D341Med (cell line): ENCODE measurements at places on chromosomes 11 and 22.

DNA sequence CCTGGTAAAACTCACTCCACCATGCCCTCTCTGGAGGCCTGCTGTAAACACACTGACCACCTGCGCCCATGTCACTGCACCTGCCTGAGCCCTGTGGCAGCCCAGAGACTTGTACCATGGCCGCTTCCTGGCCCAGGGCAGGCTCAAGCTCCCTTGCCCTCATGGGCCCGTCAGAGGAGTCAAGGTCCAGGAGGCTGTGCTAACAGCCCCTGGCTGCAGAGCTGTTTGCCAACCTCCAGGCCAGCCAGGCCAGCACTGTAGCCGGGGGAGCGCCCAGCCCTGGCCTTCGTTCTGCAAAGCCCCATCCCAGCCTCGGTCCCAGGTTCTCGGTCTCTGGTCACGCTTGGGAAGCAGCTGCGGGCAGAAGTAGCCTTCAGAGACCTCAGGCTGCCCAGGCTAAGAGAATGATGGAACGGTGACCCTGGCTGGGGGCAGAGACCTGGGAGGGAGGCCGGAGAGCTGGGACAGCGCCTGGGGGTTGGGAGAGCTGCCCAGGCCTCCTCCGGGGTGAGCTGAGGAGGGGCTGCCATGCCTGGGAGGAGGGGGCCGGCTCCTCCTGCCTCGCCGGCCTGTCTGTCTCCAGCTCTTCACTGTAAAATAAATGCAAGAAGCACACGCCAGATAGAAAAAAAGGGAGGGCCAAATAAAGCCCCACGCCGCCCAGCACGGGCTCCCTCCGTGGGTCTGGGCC lies 11.9 kb upstream of the TCF20 start:
- DNase-seq = peak; percentile 18

DNA sequence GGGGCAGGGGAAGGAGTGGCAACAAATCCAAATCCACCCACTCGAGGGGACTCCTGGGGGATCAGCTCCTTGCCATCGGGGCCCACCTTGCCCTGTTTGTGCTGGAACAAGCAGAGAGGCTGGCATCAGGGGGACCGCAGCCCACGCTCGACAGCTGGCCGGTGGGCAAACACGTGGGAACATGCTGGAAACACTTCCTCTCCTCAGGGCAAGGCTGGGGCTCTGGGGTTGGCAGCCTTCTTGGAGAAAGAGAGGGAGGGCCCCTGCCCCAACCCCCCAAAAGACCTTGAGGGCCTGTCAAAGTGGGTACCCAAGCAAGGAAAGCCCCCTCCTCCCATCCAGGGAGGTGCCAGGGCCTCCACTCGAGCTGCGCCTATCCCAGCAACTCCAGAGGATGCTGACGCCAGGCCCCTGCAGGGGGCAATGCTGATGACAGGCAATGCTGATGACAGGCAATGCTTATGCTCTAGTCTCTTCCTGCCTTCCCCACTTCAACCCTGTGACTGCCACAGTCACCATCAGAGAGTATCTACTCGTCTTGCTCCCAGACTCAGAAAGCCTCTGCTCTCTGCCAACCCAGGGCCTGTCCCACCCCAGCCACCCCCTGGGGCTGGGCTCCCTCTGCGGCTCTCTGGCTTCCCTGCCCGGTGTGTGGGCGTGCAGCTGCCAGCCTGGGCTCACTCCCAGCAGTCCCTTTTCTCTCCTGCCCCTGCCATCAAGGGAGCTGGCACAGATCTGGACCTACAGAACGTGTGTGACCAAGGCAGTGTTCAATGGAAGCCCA lies 6.0 kb downstream of the ESS2 start:
- no peak for DNase-seq

DNA sequence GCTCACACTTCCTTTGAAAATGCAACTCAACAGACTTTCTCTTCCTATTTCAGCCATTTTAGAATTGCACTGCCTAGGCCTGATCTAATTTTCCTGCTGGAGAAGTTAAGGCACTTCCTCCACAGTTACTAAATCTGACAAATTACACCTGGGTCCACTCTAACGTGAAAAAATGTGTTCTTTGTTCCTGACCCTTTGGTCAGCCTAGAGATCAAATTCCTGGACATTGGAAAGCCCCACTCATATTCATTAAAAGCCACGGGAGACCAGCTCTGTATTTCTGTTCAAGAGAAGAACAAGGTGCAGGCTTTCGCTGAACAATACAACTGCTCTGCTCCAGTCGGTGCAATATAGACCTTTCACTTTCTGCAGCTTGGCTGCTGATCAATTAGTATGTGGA lies 96.6 kb downstream of the MPPED2 start:
- no peak for DNase-seq

DNA sequence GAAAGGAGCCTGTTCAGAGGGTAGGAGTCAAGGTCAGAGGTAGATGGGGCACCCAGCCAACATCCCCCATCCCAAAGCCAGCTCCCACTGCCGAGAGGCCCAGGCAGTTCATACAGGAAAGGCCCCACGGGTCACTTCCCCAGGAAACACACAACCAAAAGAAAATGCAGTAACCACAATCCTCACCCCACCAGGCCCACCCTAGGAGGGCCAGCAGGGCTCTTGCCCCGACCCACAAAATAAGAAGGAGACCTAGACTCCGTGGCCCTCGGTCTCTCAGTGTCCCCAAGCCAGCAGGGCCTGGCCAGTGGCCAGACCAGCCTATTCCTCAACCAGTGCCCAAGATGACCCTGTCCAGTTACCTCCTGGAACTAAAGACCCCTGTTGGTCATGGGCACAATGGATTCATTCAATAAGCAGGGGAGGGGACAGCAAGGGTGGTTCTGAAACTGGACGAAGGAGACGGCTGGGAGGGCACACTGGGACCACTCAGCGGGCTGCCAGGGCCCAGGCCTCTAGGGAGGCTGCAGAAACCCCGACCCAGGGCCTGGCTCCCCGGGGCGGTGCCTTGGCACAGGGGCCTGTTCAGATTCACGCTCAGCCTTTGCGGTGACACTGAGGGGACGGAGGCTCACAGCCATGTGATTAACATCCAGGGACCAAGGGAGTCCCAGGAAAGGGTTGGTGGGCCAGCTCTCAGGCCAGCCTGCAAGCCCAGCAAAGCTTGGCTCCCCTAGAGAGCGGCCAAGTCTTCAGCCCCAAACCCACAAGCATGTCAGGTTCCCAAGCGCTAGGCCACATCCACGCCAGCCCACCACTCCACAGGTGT lies 5.5 kb downstream of the RAB3IL1 start:
- no peak for DNase-seq

DNA sequence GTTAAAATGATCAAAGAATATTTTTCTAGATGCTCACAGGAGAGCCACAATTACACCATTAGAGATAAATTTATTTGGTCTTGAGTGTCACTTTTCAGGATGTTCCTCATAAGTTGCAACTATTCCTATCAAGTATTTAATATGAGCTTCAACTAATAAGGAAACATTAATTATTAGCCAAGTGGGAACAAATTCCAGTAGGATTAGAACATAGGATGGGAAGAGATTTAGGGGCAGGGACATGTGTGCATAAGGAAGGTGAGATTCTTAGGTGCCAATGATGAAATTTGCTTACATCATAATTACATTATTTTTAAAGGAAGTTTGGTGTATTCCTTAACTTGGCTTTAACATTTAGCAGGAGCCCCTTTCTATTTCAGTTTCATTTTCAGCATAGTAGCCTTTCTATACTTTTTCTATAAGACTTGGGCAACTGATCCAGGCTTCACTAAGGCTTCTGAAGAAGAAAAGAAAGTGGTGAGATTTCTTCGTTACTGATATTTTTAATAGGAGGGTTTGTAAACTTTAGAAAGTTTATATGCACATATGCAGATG lies 38.8 kb downstream of the CSRP3 start:
- DNase-seq = no peak

DNA sequence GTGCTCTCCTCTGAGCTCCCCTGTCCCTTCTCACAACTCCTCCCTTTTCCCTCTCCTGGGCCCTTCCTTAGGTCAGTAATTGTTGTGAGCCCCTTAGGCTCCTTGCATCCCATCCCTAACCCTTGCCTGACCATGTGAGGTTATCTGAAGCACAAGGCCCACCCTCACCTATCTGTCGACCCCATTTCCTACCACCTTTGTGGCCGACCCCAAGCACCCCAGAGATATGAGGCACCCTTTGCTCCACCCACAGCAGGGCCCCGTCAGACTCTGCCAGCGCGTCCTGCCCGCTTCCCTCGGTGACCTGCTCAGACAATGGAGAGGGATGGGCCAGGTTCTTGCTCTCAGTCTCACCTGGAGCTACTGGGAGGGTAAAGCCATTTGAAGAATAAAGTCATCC lies 1.3 kb downstream of the GNG3 start:
- no peak for DNase-seq

GRCh38 chr11:130001461-130002351 lies 929 bp downstream of the PRDM10 start:
- DNase-seq = peak; percentile 68

- no peak for DNase-seq
Measured at GRCh38 chr11:35486934-35487333, 38.5 kb downstream of the PAMR1 start.

DNA sequence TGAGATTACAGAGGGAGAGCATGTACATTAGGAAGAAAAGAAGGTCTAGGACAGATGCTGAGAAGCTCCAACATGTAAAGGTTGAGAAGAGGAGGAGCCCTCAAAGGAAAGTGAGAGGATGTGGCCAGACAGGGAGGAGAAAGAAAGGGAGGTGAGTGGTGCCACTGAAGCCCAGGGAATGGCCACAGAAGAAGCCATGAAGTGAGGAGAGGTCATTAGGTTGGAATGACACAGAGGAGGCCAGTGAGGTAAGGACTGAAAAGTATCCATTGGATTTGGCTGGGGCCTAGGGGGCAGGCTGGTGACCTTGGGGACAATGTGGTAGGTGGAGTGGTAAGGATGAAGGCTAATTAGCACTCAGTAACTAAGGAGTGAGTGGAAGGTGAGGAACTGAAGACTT lies 3.0 kb upstream of the DCHS1 start:
- DNase-seq = no peak

DNA sequence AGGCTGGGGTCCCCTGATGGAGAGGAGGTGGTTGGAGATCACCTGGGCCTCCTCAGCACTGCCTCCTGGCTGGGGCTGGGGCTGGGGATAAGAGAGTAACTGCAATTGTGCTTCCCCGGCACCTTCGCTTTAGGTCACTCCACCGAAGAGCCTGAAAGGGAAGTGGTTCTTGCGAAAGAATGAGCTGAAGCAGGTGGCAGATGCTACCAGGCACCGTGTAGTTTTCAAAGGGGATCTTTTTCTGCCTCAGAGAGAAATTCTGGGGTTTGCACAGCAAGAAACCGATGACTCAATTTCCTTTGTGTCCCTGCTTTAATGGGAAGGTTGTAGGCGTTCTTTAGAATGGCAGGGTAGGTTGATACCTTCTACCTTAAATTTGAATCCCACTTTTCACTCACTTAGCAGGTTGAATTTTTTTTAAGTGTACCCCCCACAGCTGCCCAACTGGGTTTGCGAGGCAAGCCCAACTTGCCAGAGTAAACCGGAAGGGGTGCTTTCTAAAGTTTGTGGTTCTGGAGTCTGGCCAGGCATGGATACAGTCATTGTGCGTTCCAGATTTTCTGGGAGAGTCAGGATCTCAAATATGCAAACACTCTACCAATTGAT lies 5.3 kb downstream of the CD44 start:
- DNase-seq = no peak

- no peak for DNase-seq
Measured at GRCh38 chr11:70523384-70524095, 125.2 kb downstream of the CTTN start.

DNA sequence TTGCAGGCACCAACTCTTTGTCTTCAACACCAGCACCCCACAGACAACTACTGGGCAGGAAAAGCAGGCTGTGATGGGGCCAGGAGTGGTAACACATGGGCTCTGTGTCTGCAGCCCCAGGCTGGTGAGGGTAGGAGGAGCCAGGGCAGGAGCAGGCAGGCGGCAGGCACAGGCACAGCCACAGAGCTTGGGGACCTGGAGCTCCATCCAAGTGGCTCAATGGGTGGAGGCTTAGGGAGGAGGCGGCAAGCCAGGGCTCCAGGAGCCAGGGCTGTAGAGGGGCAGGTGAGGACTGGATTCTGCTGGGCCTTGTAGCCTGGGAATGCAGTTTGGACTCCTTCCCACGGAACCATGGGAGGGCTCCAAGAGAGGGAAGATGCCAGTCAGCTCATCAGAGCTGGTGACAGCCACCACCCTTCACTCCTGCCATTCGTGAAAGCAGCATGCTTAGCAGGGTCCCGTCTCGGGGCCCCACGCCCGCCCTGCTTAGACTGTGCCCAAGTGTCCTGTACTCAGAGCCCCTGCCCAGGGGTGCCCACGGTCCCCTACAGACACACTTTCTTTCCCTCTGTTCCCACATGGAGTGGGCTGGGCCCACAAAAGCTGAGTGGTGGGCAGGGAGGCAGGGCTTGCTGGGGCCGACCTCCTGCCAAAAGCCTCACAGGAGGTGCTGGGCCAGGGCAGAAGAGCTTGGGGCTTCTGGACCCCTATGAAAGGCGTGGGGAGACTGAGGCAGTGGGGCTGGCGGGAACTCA lies 12.4 kb downstream of the TTC38 start:
- no peak for DNase-seq

DNA sequence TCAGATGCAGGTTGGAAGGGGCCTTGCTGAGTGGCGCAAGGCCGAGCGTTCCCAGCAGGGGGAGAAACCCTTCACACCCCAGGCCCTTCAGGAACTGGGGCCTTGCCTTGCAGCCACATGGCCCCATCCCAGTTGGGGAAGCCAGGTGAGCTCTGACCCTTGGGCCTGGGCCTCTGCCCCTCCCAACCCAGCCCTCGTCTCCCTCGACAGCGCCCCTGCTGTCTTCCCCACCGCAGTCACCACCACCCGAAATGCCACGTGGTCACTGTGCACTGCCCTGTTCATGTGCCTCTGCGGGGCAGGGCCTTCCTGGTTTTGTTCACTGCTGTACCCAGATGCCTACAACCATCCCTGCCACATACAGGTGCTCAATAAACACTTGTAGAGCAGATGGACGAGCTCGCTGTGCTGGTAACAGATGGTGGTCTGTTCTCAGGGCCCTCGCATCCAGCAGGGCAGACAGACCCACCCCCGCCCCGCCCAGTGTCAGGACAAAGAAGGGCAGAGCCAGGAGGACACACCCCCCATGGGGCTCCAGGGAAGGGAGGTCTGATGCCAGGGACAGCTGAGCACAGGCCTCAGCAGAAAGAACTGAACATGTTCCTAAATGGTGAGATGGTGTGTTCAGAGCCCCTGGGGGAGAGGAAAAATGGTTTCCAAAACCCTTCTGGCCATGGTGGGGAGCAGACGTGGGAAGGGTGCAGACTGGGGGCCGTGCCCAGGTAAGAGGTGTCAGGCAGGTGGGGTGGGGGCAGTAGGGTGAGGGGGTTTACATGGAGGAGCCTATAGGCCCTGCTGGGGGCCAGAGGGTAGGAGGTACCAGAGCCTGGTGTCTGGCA lies 3.7 kb downstream of the POLR2L start:
- DNase-seq = no peak

DNA sequence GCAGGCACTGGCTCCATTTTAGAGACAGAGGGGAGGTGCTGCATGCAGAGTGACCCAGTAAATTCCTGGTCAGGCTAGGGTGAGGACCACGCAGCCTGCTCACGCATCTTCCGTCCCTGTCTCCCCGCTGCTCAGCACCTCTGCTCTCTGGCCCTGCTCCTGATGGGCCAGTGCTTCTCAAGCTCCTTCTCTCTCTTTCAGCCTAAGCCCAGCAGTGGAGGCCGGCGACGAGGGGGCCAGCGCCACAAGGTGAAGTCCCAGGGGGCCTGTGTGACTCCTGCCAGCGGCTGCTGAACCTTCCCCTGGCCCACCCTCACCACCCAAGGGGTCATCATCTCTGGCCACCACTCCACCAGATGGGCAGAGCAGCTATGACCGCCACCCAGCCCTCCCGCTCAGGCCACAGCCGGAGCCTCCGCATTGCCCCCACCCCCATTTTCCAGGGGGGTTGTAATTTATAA lies 24.7 kb downstream of the GTPBP1 start:
- DNase-seq = no peak

- DNase-seq = no peak
Measured at GRCh38 chr11:32935462-32936029, 42.9 kb downstream of the QSER1 start.
